Activated effector memory CD4-positive, alpha-beta T cell treated with anti-CD3 and anti-CD28 coated beads, Interleukin-2, amount 50 U/mL, for 16 hours (primary cell): ENCODE measurements at places on chromosomes 1 and 21.
A peak's percentile ranks its signal among the peaks of the same experiment; 100 is the strongest.

- no peak for DNase-seq
Observed at GRCh38 chr1:2210786-2211185, 16.2 kb upstream of the FAAP20 start.

GRCh38 chr1:159173320-159173719, 1.9 kb downstream of the CADM3 start:
- DNase-seq, result no peak

GRCh38 chr1:154151311-154151710, 3.6 kb downstream of the NUP210L start:
- no peak for DNase-seq

DNA sequence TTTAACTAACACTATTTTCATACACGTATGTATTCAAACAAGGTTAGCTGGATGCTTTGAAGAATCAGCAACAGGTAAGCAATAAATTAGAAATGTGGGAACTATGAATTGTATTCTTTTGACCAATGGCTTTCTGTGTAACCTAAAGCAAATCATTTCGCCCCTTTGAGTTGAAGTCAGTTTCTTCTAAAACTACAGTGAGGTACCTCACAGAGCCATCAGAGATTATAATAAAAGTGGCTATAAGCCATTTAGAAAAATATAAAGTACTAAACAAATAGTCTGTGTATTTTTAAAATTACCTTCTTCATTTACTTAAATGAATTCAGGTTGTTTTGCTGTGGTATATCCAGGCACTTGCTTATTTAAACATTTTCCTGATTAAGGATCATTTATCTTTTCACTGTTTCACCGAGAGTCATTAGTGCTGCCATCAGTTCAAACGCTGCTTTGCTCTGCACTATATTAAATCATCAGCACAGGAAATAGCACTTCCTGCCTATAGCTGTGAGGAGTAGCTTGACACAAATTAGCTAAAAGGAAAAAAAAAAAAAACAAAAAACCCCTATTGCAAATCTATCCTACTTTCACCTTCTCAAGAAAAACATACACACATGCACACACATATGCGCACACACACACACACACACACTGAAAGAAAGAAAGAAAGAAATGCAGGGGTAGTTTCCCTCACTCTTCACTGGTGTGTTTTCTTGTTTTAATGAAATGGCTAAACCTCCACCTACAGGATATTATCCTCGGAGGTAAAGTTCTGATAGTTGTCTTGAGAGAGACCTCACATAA, 39.8 kb upstream of the C1orf105 start:
- DNase-seq, result no peak

- DNase-seq, result no peak
Observed at GRCh38 chr1:246193537-246193936, 313.5 kb downstream of the SMYD3 start.

DNA sequence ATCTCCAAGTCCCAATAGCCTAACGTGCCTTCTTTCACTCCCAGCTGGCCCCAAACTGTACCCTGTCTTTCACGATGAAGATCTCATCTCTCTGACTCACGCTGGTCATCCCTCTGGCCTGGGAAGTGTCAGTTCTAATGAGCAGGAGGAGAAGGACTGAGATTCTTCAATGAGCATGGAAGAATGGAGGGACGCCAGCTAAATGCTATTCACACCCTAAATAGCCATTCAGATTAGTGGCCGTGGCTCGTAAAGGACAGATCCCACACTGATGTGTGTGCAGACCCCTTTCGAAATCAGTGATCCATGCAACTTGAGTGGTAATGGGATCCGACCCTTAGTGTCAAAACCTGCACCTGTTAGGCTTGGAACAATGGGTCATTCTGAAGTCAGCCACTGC, 75.9 kb upstream of the SMYD2 start:
- DNase-seq, result no peak

GRCh38 chr1:174713796-174714195, 266.0 kb downstream of the GPR52 start:
- no peak for DNase-seq

DNA sequence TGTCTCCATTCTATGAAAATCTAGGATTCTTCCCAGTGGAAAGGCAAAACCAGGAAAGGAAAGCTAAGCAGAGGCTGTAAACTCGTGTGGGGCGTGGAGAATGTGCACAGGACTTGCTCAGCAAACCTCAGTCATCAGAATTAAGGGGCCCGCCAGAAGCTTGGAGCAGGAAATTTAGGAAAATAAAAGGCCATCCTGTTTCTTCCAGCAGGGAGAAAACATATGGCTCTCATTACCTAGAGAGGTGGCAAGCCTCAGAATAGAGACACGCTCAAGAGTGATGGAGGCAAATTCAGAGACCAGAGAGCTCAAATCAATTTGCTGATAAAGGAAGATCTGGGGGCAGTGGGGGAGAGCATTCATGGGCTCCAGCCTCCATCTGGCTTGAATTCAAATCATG, 151.9 kb upstream of the KLHDC7A start:
- DNase-seq, result no peak

DNA sequence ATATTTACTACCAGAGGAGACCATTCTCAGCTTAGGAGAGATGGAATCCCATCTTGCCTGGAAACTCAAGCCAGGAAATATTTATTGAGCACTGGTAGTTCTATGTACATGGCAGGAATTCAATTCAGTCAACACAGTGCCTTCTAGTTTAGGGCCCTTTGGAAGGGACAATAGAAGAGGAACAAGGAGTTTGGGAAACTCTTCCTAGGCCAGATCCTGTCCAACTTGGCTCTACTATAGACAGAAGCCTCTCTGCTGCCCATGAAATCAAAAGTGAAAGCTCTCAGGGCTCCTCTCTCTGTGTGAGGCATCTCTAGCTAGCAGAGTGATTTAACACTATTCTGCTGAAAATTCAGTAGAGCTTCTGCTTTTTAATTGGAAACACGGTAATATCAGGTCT, 244.6 kb upstream of the MAP1LC3C start:
- DNase-seq, result no peak

DNA sequence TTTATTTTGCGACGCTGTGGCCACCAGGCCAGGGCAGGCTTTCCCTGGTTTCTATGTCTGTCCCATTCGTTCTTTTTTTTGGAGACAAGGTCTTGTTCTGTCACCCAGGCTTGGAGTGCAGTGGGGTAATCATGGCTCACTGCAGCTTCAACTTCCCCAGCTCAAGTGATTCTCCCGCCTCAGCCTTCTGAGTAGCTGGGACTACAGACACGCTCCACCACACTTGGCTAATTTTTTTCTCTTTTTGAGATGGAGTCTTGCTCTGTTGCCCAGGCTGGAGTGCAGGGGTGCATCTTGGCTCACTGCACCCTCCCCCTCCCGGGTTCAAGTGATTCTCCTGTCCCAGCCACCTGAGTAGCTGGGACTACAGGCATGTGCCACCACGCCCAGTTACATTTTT, 43.4 kb upstream of the WNT4 start:
- no peak for DNase-seq

- no peak for DNase-seq
Observed at GRCh38 chr1:34806396-34806795, 13.6 kb downstream of the GJA4 start.

- DNase-seq, result no peak
Observed at GRCh38 chr1:185813401-185813979, 79.3 kb downstream of the HMCN1 start.

GRCh38 chr1:230127105-230128054, 60.3 kb downstream of the GALNT2 start:
- peak; percentile 69 for DNase-seq

DNA sequence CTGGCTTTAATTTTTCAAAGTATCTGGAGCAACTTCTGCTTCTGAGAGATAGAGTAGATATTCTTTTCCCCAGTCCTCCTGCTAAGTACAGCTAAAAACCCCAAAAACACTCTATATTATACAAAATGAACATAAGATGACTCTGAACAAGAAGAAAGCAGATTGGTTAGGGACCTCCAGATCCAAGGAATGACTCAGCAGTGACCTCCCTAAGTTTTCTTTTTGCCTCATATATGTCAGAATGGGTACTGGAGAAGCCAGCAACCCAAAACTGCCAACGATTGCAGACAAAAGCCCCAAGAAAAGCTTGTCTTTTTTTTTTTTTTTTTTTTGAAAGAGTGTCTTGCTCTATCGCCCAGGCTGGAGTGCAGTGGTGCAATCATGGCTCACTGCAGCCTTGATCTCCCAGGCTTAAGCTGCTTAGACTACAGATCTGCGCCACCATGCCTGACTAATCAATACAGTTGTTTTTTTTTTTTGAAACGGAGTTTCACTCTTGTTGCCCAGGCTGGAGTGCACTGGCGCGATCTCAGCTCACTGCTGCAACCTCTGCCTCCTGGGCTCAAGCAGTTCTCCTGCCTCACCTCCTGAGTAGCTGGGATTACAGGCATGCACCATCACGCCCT, 22.7 kb downstream of the NDUFS5 start:
- no peak for DNase-seq

DNA sequence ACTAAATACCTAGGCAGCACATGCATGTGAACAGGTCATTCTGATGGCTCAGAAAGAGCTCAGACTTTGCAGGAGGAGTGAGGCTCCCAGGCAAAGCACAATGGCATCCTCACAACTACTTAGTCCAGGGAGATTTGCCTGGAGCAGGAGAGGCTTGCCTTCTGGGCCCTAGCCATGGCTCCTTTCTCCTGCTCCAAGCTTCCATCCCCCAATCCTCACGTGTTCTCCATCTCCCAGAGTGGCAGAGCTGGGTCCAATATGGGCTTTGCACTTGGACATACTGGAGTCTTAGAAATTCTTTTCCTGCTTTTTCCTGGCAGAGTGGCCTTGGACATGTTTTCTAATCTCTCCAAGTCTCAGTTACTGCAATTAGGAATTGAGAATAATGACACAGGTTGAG, 15.8 kb downstream of the MYBPH start:
- no peak for DNase-seq

DNA sequence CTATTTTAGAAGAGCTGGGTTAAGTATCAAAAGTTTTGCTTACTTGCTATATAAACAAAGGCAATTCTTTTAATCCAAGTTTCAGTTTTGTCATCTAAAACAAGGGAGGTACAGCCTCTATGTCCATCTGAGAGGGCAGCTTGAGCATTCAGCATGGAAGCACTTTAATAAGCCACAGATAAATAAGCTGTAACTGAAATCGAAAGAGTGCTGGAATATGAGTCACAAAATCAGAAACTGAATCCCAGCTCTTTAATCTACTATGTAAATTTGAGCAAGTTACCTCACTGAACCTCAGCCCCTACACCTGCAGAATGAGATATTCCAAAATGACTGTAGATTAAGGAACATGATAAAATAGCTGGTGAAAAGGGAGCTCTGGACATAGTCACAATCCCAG, 80.0 kb upstream of the HP1BP3 start:
- no peak for DNase-seq

DNA sequence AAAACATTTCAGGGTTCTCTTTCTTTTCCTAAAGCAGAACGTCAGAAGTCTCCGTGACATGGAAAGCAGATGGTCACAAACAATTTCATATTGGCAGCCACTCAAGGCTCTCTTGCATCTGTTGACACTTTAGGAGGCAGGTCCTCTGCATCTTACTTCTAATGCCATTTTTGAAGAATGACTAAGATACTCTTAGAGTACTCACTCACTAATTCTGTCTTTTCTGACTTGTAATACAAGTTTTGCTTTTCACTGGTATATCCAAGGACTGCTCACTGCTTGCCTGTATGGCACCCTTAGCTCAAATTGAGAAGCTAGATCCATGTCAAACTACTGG, 68.3 kb downstream of the PRRX1 start:
- DNase-seq, result no peak

GRCh38 chr1:86704972-86705664, 742 bp downstream of the SH3GLB1 start:
- DNase-seq, result no peak

GRCh38 chr1:12067900-12068821, 5.1 kb downstream of the TNFRSF8 start:
- DNase-seq, result peak; percentile 84

GRCh38 chr1:233998891-233999290, 94.4 kb downstream of the SLC35F3 start:
- no peak for DNase-seq

DNA sequence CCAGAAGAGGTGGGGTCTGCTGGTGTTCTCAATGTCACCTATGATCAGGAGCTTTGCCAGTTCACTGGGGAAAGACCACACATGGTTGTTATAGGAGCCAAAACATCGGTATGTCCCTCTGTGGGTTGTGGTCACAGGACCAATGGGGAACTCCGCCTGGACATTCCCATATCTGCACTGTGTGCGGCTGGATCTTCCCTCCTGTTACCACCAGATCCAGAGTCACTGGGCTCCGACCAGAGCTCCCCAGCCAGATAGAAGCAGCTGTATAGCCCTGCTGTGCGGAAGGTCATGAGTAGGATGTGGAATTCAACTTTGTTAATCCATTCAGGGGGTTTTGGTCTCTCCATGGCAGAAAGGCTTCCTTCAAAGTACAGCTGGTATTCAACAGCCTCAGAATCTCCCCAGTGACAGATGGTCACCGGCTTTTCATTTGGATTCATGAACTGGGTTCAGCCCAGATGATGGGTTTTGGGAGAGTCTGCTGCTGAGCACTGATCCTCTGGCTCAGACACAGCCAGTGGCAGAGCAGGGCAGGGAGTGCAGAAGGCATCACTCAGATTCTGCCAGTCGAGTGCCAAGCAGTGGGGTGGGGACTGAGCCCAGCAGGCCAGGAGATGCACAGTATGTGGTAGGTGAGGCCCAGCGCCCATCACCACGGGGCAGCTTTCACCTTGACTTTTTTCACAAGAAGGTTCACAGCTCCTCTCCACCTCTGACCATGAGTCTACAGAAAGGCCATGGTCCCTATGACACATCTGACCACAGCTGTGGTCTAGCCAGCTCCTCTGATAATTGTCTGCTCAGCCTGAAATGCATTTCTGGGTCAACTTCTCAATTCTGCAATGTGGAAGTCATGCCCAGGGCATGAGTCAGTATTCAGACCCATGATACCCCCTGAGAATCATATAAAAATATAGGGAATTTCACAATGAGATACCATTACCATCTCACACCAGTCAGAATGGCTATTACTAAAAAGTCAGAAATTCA, 2.9 kb upstream of the SHCBP1L start:
- no peak for DNase-seq

DNA sequence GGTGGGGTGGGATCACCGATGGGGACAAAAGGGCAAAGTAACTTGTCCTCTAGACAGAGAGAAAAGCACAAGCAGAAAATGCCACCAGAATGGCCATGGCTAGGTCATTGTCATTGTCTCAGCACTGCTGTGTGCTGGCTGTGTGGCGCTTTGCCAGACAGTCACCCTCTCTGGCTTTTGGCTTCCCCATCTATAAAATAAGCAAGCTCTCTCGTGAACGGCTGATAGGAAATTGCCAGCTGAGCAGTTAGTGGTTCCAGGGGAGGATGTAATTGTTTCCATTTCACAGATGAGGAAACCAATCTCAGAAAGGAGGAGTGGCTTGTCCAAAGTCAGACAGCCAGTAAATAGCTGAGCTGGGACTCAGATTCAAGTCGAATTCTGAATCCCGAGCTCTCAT, 32.5 kb downstream of the PADI2 start:
- no peak for DNase-seq

DNA sequence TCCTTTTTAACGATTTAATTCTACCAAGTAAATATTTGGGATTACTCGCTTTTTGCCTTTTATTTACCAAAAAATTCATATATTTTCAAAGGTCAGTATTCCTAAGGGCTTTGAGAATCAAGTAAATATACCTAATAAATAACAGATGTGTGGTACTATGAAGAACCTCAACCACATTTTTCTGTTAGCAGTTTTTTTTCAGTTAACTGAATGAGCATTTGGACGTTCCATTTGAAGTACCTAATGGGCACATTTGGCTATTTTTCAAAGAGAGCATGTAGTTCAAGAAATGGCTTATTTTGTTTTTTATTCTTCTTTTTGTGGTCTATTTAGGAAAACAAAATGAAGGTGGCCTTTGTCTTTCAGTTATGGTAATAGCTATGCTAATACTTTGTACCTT, 253.0 kb downstream of the GPR52 start:
- no peak for DNase-seq
